ENCODE measurements at places on chromosomes 3 and 15.

- DNase-seq = no peak
Measured at GRCh38 chr15:99315636-99316035, 64.4 kb downstream of the LRRC28 start.

- no peak for DNase-seq
Measured at GRCh38 chr3:5009506-5010109, 30.4 kb downstream of the BHLHE40 start.

GRCh38 chr3:14627815-14628214 lies 23.7 kb upstream of the CCDC174 start:
- DNase-seq = no peak

- no peak for DNase-seq
Measured at GRCh38 chr15:32029409-32029861, 880 bp upstream of the CHRNA7 start.

DNA sequence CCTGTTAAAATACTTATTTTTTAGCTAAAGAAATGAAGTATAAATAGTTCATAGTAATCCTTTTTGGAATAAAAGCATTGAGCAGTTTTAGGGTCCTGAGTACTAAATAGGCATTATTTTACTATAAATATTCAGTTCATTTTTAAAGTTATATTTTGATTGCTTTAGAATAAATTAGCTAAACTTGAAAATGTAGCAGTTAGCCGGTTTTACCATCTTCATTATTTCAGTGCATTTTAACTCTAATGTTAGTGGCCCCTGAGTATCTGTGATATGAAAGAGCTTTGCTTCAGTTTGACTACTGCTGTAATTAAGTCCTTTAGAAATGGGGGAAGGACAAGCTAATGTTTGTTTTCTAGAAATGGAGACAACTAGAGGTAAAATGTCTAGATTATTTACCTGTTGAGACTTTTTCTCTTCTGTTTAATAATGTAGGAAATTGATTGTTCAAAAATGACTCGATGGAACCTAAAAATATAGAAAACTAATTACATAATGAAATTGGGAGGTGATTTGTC lies 3.6 kb downstream of the SMC4 start:
- DNase-seq = peak; percentile 35

DNA sequence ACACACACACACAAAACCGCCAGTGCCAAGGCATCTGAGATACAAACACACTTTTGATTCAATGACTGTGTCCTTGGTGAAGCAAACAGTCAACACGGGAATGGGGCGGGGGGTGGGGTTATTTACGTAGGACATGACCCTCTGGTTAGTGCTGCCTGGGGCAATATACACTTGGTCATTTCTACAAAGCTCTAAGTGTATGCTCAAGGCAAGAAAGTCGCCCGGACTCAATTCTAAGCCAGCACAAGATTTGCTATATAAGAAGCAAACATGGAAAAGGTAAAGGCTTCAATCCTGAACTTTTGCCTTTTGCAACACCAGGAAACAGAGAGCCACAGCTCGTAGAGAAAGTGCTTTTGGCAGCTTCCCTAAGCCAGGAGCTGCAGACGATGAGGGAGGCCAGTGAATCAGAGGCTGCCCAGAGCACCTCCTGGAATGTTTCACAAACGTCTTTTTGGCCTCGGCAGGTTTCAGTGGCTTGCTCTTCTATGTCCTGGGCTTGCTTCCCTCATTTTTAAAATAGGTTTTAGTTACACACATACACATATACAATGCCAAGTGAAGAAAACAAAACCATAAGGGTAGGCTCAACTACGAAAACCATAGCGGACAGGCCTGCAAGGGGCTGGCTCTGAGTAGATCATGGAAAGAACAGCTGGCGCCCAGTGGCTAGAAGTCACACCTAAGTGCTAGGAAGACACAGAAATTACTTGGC lies 73.6 kb downstream of the TM4SF4 start:
- DNase-seq = peak; percentile 92

- DNase-seq = no peak
Measured at GRCh38 chr3:151766454-151766853, 32.7 kb downstream of the AADACL2 start.

- no peak for DNase-seq
Measured at GRCh38 chr15:50061503-50061902, 57.5 kb downstream of the ATP8B4 start.

DNA sequence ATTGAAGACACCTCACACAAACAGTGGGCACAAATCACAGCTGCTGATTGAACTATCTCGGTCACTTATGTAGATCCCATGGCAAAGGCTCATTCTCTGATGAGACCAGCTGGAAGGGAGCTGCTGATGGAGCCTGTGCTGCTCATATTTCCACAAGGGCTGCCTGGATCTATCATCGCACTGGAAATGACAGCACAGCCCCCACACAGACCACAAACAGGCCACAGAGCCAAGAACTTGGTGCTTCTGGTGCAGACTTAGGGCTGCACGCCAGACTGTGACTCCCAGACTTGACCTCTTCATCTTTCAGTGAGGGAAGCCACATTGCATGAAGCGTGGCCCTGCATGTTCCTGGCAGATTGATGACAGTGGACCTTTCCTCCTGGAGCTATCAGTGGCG lies 197.6 kb downstream of the MINAR1 start:
- DNase-seq = no peak

- no peak for DNase-seq
Measured at GRCh38 chr3:24828551-24828950, 333.9 kb upstream of the THRB start.

DNA sequence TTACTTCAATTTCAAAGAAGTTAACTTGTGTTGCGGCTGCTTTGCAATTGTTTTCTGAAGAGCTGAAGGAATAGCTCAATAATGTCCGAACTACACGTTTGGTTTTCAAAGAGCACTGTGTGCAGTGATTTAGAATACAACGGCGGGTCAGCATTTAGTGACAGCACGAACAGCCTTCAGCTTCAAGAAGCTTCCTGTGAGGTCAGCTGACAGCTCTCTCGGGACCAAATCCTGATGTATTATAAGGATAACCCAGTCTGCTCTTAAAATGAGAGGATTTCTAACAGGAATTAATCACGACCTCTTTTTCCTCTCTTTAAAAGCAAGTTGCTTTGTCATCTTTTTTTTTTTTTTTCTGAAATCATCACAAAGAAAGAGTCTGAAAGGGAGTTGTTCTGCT lies 97.9 kb upstream of the UNC13C start:
- DNase-seq = no peak

DNA sequence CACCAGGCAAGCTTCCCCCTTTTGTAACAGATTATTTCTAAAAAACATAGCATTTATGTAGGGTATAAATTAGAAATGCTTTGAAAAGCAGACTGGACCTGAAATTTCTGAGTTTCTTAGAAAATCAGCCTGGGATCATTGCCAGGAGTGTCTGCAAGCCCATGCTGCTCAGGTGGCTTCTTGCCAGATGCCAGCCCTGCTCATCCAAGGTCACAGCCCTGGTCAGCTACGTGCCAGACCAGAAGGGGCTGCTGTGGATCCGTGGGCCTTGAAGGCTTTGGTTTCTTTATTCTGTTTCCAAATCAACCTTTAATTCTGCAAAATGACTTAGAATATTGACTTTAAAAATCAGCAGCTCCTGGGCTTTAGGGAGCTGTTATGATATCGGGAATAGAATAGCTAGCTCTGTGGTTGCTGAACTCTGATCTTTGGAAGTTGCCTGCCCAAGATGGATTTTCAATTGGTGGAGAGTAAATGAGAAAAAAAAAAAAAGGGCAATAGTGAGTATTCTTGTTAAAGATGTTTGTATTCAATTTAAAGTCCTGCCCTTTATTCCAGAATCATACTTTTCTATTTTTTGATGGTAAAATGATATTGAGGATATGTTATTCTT lies 370.1 kb upstream of the ONECUT1 start:
- DNase-seq = no peak

- no peak for DNase-seq
Measured at GRCh38 chr3:30618526-30618925, 12.1 kb downstream of the TGFBR2 start.

DNA sequence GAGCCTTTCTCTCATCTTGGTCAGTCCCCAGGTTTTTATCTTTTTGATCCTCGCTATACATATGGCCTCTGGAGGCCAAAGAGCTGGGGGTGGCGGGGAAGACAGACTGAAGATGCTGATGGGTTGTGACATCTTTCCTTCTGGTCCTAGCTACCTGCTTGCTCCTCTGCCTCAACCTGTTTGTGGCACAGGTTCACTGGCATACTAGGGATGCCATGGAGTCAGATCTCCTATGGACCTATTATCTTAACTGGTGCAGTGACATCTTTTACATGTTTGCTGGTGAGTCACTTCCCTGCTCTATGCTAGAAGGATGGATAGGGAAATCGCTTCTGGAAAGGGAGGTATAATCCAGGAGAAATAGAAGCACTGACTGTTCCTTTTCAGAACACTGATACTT lies 8.8 kb downstream of the TMEM202 start:
- DNase-seq = no peak

All from mesenchymal stem cell (in vitro differentiated cells and primary cell).